ENCODE measurements at places on chromosomes 2 and 18.

DNA sequence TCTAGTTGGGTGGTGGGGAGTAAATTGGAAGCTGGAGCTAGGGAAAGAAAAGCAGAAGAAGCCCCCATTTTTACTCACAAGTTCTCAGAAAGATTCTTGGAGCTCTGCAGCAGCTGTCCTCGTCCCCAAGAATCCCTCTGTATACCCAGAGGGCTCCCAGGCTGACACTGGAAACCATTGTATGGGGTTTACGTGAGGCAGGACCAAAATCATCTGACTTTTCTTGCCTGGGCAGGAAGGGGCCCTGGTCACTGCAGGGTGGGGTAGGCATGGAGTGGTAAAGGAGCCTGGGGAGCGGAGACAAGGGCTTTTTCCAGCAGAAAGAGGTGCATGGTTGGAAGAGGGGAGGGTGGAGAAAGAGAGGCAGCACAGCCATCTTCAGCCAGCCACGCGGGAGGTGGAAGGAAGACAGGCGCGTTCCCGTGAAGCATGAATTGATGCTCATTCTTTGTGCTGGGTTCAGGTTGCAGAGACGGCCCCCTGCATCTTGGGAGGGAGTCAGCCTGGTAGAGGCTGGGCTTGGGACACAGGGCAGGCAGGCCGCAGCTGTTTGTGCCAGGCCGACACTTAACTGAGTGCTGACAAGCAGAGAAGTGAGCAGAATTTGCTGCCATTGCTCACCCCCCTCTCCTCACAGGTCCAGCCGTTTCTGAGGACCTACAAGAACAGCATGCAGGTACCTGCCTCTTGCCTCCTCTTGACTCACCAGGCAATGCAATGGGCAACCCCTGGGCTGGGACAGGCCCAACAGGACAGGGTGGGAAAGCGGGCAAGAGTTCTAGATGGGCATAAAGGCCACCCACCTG lies 94.8 kb downstream of the PLB1 start:
- DNase-seq: no peak

- no peak for DNase-seq
Measured at GRCh38 chr2:166411473-166412230, 35.9 kb upstream of the SCN9A start.

- DNase-seq: no peak
Measured at GRCh38 chr18:11004294-11004693, 145.1 kb downstream of the PIEZO2 start.

GRCh38 chr2:39492095-39492590 lies 55.1 kb upstream of the MAP4K3 start:
- DNase-seq: no peak

GRCh38 chr2:197828464-197829135 lies 24.2 kb downstream of the PLCL1 start:
- DNase-seq: no peak

GRCh38 chr2:127674241-127675209 lies 805 bp downstream of the LIMS2 start:
- DNase-seq: peak; percentile 21

- no peak for DNase-seq
Measured at GRCh38 chr2:128277961-128278681, 40.5 kb downstream of the HS6ST1 start.

- DNase-seq: no peak
Measured at GRCh38 chr2:224025874-224026273, 13.2 kb downstream of the SERPINE2 start.

GRCh38 chr2:45715601-45716379 lies 64.3 kb downstream of the PRKCE start:
- DNase-seq: no peak

GRCh38 chr2:238027591-238028415 lies 33.0 kb upstream of the SCLY start:
- DNase-seq: no peak

- DNase-seq: no peak
Measured at GRCh38 chr2:23519334-23519651, 134.3 kb downstream of the KLHL29 start.

- DNase-seq: no peak
Measured at GRCh38 chr2:212421556-212422334, 116.9 kb downstream of the ERBB4 start.

GRCh38 chr2:62202019-62202722 lies 6.3 kb downstream of the B3GNT2 start:
- no peak for DNase-seq

DNA sequence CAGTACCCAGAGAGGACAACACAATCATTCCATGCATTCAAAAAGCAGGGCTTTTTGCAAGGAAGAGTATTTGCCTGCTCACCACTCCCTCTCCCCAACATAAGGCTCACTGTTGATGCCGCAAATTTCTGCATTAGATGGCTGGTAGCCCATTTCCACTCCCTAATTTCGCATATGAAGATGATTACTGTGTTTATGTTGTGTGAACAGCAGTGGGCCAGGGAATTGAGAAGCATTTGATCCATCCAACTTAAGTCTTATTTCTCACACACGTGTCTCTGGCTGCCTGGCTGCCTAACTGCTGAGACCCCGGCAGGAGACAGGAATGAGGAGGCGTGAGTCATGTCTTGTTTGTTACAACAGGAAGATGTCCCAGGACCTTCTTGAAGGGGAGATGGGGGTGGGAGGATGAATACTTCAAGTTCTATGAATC lies 294.1 kb downstream of the ALK start:
- DNase-seq: no peak

- DNase-seq: peak; percentile 22
Measured at GRCh38 chr2:121570667-121571055, 40.0 kb downstream of the RNU4ATAC start.

DNA sequence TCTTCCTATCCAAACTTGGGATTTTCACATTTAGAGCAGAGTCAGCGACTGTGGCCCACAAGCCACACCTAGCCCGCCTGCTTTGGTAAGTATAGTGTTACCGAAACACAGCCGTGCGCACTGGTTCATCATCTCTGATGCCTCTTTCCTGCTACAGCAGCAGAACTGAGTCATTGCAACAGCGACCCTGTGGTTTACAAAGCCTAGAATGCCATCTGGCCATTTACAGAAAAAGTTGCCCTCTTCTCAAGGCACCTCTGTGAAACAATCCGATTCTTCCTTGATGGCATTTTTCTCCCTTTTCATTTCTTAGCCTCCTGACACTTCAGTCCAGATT lies 10.7 kb upstream of the IAH1 start:
- no peak for DNase-seq

GRCh38 chr2:215651412-215651811 lies 215.5 kb upstream of the FN1 start:
- DNase-seq: no peak

GRCh38 chr2:168345601-168346000 lies 98.2 kb upstream of the STK39 start:
- DNase-seq: no peak

DNA sequence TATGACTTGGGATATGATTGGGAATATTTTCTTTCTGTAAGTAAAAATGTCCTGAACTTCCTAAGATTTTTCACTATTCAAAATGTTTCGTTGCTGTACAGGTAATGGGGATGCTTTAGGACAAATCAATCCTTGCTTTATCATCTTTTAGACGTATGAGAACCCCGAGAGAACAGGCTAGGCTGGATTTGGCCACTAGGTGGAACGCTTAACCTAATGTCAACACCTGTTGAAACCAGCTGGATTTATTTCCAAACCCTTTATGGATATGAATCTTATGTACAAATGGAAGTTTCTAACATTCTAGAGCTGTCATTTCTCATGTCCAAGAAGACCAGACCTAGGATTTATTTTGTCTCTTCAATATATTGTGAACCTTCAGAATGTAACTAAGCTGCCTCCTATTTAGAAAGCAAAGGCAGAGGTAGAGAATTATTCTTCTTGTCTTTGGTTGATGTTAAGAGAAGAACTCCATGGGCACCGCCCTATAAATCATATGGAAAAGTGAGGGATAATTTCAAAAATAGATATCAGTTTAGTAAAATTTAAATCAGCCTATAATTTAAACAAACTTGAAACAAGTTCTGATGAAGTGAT lies 96.7 kb downstream of the PMAIP1 start:
- no peak for DNase-seq

GRCh38 chr18:59769129-59769865 lies 72.1 kb upstream of the CCBE1 start:
- DNase-seq: no peak

GRCh38 chr18:55336438-55337100 lies 251.4 kb downstream of the TCF4 start:
- DNase-seq: peak; percentile 12

DNA sequence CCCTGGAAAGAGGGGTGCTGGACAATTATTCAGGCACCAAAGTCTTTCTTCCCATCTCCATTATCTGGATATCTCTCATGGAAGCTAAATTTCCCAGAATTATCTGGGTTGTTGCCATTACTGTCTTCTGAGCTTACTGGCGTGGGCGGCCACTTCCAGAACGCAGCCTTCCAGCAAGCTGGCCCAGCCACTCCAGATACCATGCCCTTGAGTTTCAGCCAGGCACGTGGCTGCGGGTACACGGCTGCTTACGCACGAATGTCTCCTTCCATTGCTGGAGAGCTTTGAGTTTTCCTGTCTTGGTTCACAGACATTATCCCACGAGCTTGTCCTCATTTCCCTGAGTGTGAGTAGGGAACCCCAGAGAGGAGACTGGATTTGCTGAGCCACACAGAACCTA lies 32.7 kb downstream of the CELF4 start:
- no peak for DNase-seq

GRCh38 chr2:240465268-240465764 lies 29.9 kb downstream of the GPC1 start:
- DNase-seq: no peak

- no peak for DNase-seq
Measured at GRCh38 chr2:143717536-143718168, 588.4 kb downstream of the ARHGAP15 start.

Data from NCI-H524 (cell line).